ENCODE measurements at places on chromosomes 1 and 21.

DNA sequence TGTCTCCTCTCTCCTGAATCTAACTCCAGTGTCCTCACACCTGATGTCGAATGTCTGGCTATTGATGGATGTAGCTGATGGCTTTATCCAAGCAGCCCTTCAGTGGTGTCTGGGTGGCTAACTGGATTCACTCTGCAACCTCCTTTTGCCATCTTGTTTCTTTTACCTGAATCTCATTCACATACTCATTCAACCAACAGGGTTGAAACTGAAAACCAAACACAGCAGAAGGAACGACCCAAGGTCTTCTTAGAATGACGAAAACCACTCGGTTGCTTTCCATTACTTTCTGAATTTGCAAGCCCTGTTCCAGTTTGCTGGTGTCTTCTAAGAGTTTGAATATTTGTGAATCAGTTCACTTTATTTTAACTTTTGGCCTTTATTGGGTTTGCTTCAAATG lies 424.3 kb upstream of the CXADR start:
- DNase-seq: no peak

GRCh38 chr1:39195166-39196111 lies 9.1 kb upstream of the MACF1 start:
- no peak for DNase-seq

DNA sequence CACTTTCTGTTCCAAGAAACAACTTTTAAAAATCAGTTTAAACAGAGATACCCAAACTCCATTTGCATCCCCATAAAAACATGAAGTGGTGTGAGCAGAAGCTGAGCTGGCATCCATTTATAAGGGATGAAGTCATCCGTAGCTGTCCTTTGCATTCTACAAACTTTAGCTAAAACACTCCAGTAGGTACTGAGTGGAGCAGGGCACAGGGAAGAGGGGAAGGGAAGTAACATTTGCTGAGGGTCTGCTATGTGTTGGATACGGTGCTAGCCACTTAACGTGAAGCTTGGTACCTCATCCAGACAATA lies 32.9 kb downstream of the VWA5B1 start:
- no peak for DNase-seq

DNA sequence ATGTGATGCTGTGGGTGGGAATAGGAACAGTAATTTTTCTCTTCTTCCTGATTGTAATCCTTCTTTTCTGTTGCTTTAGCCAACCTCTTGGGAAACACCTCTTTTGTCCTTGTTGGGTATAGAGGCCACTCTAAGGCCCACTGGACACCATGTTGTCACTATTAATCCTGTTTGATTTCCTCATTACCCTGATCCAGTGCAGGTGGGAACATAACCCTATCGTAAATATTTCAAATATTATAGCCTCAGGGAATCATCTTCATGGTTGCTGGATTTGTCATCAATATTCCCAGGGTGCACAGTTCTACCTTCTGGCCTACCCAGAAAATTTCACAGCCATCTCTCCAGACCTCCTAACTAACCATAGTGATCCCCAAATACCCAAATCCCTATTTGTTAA lies 27.9 kb upstream of the SLC6A9 start:
- DNase-seq: no peak

DNA sequence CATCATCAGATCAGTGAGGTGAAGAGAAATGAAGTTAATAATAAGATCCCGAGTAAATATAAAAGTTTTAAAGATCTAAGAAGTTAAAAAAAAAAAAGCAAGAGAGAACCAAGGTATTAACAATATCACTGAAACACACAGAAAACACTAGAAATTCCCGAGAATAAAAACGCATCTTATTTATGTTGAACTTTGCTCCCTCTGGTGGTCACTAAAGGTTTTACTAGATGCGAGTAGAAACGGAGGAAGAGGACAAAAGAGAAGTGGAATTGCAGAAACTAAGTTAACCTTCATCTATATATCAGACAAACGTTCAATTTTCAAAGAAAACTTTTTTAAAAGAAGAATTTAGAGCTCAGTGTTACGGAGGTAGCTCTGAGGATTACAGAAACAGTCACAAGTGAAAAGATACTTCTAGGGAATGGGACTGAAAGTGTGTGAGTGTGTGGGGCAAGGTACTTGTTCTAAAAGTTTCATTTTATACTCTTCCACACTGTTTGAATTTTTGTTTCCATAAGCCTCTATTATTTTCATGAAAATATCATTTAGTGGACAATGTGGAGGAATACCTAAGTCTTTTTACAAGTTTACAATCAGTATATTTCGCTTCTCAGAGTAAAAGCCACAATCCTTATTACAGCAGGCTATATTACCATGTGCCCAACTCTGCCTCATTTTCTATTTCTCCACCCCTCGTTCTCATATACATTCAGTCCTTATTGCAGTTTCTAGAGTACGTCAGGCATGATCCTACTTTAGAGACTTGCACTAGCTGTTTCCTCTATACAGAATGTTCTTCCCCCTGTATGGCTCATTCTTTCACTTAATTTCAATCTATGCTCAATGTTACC lies 19.7 kb downstream of the ACBD6 start:
- peak; percentile 48 for DNase-seq

DNA sequence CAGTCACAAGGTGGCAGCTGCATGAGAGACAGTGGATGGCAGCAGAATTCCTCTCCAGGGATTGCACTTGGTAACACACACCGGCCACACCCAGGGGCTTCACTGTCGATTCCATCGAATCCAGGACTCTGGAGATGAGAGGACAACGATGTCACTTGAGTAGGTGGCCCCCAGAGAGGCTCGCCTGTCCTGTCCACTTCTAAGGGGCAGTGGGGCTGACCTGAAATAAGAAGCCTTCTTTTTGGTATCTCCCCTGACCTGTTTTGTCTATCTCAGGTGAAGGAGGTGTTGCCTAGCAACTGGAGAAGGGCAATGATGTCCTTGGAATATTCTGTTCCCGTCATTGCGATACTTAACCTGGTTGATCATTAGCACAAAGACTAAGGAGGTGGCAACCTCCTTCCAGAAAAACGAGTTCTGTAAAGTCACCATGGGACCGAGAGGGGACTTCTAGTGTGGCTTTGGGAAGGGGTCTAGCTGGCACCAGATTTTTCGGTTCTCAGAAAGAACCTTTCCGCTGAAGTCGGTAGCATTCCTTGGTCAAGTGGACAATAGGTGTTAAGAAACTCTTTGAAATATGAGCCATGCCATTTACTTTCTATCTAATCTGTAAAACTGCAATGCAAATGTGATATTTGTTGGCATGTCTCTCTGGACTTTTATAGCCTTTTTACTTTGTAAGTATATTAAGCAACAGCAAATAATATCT lies 85.2 kb upstream of the TMPRSS2 start:
- no peak for DNase-seq

DNA sequence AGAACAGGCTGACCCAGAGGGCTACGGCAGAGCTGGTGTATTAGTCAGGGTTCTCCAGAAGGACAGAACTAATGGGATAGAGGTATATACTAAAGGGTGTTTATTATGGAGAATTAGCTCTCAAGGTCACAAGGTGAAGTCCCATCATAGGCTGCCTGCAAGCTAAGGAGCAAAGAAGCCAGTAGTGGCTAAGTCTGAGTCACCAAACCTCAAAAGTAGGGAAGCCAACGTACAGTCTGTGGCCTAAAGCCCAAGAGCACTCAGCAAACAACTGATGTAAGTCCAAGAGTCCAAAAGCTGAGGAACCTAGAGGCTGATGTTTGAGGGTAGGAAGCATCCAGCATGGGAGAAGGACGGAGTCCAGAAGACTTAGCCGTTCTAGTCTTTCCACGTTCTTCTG lies 179.2 kb downstream of the BACH1 start:
- no peak for DNase-seq

DNA sequence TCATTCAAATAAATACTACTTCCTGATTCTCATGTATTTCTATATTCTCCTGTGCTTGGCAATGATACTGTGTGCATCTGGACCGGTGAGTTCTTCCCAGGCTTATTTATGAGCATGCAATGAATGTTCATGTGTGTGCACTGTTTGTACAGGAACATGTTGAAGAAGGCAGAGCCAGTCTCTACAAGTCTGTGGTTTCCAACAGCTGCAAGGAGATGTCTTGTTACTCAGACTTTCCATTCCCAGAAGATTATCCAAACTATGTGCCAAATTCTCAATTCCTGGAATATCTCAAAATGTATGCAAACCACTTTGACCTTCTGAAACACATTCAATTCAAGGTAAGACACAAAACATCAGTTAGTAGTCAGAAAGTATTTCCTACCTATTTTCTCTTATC lies 19.1 kb downstream of the FMO1 start:
- DNase-seq: no peak

DNA sequence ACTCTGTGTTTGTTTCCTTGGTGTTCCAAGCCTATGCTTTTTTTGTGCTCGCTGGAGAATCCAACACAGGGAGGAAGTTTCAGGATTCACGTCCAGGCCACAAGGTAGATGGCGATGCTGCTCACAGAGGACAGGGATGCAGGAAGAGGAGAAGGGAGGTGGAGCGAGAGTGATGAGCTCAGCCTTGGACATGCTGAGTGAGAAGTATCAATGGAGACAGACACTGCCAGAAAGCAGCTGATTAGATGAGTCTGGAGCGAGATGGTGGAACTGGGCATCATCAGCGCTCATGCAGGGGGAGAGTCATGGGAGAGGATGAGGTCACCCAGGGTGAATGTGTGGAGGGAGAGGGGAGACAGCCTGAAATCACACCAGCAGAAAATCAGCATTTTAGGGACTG lies 110.0 kb downstream of the GLUL start:
- DNase-seq: no peak

GRCh38 chr1:28917757-28918118 lies 3.4 kb downstream of the EPB41 start:
- no peak for DNase-seq

GRCh38 chr1:217539510-217539909 lies 91.4 kb downstream of the GPATCH2 start:
- DNase-seq: no peak

- DNase-seq: no peak
Measured at GRCh38 chr1:153250166-153250565, 9.3 kb upstream of the LORICRIN start.

DNA sequence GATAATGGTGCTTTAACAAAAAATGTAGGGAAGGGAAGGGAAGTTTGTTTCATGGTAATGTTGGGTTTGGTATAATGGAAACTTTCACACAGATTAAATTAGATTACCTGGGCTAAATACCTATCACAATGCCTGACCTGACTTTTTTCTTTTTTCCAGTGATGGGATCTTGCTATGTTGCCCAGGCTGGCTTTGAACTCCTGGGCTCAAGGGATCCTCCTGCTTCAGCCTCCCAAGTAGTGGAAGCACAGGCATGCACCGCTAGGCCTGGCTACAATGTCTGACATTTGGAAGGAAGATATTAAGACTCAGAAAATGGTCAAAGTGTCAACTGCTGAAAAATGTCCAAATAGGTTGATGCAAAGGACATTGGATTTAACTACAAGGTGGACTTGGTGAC lies 67.4 kb downstream of the KCNK1 start:
- no peak for DNase-seq

DNA sequence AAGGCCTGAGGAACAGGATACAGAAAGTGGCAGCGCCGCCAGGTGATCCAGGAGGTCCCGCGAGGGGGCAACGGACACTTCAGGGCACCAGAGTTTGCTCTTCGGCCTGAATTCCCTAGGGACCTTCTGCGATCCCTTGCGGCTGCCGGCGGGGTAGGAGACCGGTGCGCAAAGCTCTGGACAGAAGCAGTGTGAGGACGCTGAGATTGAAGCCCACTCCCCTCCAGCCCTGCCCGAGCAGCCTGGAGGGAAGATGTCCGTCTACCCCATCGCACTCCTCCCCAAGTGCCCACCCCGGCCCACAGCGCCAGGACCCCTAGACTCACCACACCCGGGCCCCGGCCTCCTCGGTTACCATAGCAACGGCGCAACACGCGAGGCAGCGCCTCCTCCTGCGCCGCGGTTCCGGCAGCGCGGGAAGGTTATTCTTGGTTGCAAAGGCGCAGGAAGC lies at the start of gene ANKRD45:
ANKRD45 (minus strand) TSS at position 361 of the 451 bp plus-strand sequence. CDS start 10,433 bp downstream, outside the sequence.
- no peak for DNase-seq

GRCh38 chr1:245389873-245390272 lies 235.1 kb downstream of the KIF26B start:
- no peak for DNase-seq

DNA sequence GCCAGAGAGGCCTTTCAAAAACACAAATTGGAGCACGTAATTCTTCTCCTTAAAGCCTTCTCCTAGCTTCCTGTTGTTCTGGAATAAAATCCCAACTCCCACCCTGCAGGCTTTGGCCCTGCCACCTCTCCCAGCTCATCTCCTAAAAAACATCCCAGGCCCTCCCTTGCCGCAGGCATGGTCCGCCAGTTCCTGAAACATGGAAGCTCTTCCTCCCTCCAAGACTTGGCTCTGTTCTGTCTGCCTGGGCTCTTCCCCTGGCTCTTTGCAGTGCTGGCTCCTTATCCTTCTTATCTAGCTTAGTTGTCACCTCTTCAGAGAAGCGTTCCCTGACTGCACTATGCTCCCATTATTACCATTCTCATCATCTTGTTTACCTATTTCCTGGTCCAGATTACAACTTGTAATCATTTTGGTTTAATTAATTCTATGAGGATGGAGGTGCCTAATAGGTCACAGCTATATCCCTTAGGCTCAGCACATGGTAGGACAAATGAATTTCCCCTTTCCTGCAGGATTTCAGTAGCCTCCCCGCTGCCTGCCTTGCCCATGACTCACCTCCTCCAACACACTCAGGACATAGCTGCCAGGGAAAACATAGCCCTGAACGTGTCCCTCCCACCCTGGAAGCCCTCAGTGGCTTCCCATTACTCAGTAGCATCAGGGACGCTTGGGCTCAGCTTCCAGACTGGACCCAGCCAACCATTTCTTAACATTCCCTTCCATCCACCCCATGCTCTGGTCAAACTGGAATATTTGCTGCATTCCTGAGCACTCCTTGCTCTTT lies 15.7 kb upstream of the IGSF21 start:
- no peak for DNase-seq

- DNase-seq: no peak
Measured at GRCh38 chr1:35857830-35858229, 25.2 kb upstream of the AGO1 start.

GRCh38 chr21:27047283-27047657 lies 80.4 kb upstream of the ADAMTS5 start:
- no peak for DNase-seq

GRCh38 chr21:43300496-43301408 lies 126.2 kb downstream of the SIK1 start:
- no peak for DNase-seq

DNA sequence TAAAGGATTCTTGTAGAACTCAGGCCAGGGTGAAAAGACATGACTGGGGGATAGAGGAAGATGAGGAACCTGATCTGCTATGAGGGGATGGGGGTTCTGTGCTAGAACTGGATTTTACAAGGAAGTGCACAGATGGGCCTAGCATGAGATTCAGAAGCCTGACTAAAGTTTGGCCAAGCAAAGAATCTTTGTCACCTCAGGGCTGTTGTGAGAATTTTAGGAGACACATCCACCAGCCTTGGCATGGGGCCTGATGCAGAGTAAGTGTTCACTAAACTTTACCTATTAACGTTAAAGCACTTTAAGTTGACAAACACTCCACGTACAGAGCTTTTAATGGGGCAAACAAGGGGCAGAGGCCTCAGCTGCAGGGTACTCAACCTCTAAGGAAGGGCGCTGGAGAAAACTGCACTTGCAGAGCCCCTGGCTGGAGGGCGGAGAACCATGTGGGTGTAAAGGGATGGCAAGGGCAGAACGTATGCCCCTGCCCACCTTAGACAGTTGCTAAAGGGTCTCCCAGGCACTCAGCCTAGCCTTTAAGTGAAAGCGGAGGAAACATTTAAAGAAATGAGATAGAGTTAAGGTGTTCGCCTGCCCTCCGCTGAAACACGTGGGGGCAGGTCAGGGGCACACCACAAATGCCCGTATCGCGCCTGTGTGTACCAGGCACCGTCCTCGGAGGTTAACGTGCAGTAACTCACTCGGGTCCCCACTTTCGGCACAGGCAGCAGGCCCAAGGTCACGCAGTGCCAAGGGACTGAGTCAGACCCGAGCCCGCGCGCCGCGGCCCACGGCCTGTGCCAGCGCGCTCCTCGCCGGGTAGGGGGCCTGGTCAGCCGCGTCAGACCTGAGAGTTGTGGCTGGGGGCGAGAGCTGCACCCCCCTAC lies 990 bp upstream of the MRPS6 start:
- DNase-seq: no peak

Data from GM20000 (cell line).